ENCODE measurements at places on chromosomes 7 and 10.

- no peak for DNase-seq
Observed at GRCh38 chr7:102085218-102085772, 201.4 kb upstream of the SH2B2 start.

DNA sequence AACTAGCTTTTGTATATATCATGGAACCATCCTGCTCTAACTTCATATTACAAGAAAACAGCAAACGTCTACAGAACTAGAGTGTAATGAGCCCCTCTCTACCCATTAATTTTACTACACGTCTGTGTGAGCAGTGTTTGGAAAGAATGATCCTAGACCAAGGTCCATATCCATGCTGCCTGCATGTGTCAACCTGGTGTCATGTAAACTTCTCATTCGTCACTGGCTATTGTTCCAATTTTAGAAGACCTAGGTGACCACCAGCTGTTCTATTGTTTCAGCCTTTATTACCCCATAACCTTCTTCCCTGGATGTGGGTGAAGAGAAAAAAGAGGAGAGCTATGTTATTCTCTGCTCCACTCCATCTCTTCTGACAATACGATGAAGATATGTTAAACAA is 77.1 kb downstream of the CREM start:
- DNase-seq: no peak

- no peak for DNase-seq
Observed at GRCh38 chr10:124740369-124741280, 3.6 kb downstream of the FAM53B start.

- no peak for DNase-seq
Observed at GRCh38 chr10:2445370-2445769, 622.0 kb upstream of the PFKP start.

- DNase-seq: no peak
Observed at GRCh38 chr10:77264107-77264506, 373.5 kb downstream of the KCNMA1 start.

DNA sequence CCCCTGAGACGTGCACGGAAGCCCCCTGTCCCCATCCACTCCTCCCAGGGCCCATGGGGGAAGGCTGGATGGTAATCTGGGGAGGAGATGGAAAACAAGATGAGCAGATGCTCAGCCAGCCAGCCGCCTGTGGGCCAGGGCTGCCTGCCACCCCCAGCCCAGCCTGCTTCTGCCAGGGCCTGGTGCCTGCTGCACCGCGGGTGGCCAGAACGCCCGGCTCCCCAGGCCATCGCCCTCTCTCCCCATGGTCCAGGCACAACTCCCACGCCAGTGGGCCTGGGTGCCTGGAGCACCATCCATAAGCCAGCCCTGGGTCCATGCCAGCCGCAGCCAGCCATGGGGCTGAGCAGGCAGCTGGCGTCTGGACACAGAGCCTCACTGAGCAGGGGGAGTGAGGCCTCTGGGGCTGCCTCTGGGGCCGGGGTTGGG is 57.2 kb upstream of the ELN start:
- DNase-seq: no peak

- no peak for DNase-seq
Observed at GRCh38 chr7:29412912-29413311, 150.7 kb upstream of the PRR15 start.

GRCh38 chr7:128178611-128179010 is 62.5 kb upstream of the LEP start:
- no peak for DNase-seq

- no peak for DNase-seq
Observed at GRCh38 chr10:770975-771374, 81.5 kb upstream of the DIP2C start.

GRCh38 chr7:116837586-116837985 is 24.8 kb upstream of the CAPZA2 start:
- no peak for DNase-seq

GRCh38 chr7:50142425-50143017 is 49.5 kb upstream of the ZPBP start:
- DNase-seq: no peak

DNA sequence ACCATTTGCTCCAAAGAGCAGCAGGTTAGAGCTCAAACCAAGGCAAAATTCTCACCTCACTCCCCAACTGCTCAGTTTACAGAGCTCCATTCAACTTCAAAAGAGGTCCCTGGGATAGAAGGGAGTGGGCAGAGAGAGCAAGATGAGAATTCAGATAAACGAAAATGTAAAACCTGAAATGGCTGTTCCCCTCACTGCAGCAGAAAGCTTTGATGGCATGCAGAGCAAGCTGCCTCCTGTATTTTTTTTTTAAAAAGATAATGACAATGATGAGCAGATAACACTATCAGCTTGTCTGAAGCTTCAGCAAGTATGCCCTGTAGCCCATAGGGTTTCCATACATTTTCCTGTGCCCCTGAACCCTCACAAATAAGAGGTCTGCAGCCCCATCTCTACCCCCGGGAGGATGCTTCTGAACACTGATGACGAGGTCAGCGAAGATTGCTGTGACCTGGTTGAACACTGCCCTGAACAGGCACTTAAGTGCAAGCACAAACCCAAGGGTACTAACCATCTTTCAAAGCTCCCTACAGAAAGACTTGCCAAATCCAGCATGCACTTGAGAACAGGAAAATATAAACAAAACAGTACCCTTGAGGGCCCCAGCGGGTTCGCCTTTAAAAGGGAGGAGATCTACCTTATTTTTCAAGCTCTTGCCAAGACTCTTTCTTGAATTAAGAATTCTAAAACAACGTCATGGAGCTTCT is 81.3 kb downstream of the GLI3 start:
- no peak for DNase-seq

- DNase-seq: peak; percentile 58
Observed at GRCh38 chr7:151059367-151060112, at the start of gene SLC4A2. TSS of gene SLC4A2 (plus strand) at chr7:151059589. CDS start at chr7:151061988, 2,399 bp downstream.

- DNase-seq: no peak
Observed at GRCh38 chr7:55244006-55244745, 121.0 kb upstream of the LANCL2 start.

DNA sequence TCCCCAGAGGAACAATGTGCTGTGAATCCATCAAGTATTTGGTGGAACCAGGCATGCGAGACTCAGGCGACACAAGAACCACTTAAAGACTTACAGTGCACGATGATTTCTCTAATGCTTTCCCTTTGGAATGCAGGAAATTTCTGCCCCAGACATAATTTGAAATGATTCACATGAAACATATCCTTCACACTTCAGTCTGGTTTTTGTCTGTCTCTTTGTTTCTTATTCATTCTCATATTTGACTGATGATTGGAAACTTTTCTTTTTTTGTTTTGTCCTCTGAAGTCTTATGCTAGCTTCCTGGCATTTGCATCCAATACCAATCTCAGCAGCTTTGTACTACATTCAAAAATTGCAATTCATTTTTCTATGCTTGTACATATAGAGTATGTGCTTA is 502.8 kb downstream of the PHTF2 start:
- DNase-seq: no peak

DNA sequence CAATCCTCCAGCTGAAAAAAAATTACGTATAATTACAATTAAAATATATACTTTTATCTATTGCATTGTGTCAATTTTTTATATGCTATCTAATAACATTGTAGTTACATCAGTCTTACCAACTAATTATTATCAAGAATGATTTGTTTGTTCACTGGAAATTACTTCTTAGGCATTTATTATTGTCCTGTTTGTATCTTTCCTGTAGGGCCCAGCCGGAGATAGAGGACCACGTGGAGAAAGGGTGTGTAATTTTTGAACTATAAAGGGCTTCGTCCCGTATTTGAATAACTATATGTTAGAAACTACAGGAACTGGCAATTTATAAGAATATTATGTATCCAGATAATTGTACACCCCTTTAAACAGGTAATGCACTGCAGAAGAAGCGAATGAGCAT is 4.1 kb downstream of the COL1A2 start:
- DNase-seq: no peak

DNA sequence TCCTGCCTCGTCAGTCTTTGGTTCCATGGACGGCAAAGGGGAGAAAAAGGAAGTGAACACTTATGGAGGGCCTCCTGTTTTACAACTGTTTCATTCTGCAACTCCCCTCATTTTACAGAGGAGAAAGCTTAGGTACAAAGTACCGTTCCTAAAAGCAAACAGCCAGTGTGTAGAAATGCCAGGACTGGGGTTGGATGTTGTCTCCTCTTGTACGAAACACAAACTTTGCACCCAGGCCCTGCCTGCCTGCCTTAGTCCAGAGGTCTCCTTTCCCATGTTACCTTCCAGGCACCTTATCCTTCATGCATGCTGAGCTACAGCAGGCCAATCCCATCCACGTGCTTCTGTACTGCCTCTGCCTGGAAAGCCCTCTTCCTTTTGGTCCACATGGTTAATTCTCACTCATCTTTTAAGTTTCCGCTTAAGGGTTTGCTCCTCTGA is 86.0 kb downstream of the ICA1 start:
- no peak for DNase-seq

Data from activated CD4-positive, alpha-beta T cell treated with anti-CD3 and anti-CD28 coated beads for 1 hour (primary cell).